Astrocyte of the spinal cord (primary cell): ENCODE measurements at places on chromosomes 16 and 17.

GRCh38 chr17:63514974-63515373 is 8.2 kb upstream of the KCNH6 start:
- DNase-seq: no peak

DNA sequence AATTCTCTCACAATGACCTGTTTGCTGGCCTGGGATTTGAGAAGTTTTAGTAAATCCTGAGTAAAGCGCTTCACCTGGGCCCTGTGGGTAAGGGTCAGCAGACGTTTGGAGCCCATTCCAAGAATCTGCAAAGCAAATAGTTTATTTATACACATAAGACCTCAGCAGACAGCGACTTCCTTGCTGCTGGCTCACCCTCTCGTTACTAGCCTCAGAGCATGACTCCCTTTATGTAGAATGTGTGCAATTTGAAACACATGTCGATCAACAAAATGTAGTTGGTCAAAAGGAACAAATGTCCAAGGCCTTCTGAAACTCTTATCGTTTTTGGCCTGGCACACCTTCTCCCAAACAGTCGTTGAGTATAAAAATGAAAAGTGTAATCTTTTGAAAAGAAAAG is 31.3 kb downstream of the MARF1 start:
- DNase-seq: no peak

- no peak for DNase-seq
Measured at GRCh38 chr16:89334461-89334860, 117.0 kb downstream of the ZNF778 start.

GRCh38 chr16:19086322-19087199 is 19.1 kb downstream of the COQ7 start:
- peak; percentile 88 for DNase-seq

DNA sequence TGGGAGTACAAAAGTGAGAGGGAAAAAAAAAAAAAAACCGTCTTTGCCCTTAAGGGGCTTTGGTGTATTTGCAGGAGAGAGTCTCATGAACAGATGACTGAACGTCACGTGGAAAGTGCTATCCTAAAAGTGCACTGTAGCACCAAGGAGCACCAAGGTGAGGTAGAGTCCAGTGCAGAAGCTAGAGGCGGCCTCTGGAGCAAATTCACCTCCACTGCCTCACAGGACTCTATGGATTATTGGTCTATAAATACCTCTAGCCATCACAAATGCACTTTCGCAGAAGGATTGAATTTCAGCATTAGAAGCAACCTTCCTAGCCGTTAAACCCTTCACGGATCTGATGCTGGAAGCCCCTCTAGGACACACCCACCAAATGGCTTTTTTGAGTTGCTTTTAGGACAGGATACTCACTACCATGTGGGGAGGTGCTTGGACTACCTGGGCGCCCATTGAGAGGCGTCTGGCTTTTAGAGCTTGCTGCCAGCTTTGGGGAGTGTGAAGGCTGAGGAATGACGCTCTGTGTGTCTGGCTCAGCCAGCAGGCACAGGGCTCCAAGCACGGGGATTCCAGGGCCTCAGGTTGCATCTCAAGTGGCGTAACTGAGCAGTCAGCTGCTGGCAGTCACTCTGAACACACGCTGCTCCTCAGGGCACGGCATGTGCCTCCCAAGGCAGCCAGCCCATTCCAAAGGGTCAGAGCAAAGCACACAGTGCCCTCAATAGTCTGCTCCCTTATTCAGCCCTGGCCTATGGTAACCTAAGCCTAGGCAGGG is 52.7 kb downstream of the CDRT4 start:
- DNase-seq: no peak

DNA sequence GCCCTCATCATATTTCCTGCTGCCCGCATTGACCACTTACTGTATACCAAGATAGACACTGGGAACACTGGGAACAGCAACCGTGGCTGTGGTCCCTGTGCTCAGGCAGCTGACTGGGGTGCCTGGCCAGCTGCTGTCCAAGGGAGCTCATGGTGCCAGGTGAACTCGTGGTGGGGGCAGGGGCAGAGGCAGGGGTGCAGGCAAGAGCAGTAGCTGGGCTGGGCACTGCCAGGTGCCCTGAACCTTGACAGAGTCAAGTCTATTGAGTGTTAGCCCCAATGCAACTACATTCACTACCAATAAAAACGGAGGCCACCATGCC is 202.5 kb downstream of the C16orf78 start:
- no peak for DNase-seq

- DNase-seq: peak; percentile 68
Measured at GRCh38 chr17:40224718-40225550, 5.8 kb downstream of the WIPF2 start.

GRCh38 chr16:17367036-17367435 is 103.7 kb downstream of the XYLT1 start:
- no peak for DNase-seq

DNA sequence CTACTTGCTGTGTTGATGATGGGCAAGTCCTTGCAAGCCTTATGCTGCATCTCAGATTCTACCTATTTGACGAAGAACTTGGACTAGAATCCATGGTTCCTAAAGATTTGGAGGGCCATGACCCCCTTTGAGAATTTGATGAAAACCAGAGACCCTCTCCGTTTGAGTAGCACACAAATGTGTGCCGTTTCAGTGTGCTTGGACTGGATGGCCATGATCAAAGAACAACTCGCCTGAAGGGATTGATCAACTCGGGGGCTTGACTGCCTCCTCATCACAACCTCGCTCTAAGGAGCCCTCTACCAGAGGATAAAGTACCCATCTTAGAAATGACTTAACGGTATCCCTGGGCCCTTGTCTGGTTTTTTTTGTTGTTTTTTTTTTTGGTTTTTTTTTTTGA is 2.8 kb upstream of the ANKFY1 start:
- no peak for DNase-seq

- no peak for DNase-seq
Measured at GRCh38 chr16:29761882-29762281, 16.1 kb upstream of the C16orf54 start.

DNA sequence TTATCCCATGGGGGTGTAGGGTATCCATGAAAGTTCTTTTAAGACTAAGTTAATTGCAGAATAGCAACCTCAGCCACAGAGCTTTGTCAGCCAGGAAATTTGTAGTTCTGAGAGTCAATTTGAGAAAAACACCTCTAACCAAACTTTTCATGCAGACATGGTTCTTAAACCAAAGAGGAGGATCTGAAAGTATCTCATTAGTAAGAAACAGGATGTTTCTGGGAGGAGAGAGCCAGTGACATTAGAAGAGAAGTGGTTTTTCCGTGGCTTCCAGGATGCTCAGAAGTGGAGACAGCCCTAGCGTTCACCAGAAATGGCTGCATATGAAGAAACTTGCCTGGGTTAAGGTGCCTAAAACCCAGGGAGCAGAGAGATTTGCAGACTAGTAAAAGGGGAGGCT is 7.9 kb downstream of the GNAO1 start:
- no peak for DNase-seq

- no peak for DNase-seq
Measured at GRCh38 chr16:87333101-87333500, 15.9 kb upstream of the C16orf95 start.

- no peak for DNase-seq
Measured at GRCh38 chr16:50146479-50147435, 6.3 kb upstream of the TENT4B start.

GRCh38 chr16:52812678-52813556 is 239.8 kb downstream of the CHD9NB start:
- peak; percentile 81 for DNase-seq

DNA sequence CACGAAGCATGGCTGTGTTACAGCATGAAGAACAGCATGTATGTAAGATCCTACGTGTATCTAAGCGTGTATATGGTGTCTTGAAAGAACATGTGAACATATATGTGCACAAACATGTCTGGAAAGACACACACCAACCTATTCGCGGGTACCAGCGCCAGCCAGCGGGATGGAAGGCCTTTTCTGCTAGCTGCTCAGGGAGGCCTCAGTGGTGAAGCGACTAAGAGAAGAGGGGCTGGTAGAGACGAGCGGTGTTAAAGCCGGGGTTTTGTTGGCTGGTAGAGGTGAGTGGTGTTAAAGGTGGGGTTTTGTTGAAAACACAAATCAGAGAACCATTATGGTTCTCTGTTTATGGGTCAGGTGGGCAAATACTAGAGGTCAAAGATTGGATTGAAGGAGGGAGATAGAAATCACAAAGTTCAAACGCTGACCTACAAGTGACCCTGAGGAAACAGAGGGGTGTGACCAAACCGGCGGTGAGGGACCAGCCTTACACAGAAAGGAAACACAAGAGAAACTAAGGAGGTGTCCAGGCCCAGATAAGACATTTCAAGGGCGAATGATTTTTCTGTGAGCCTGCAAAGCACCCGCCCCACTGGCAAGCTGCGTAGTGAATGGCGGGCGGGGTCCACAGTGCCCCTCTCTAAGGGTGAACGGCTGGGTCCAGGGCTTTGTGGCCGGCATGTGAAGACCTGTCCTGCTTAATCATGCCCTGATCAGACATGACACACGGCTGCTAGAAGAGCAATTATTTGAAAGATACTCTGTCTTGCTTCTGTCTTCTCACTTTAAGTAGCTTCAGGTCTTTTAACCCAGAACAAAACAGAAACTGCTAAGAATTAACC is 8.1 kb downstream of the ZCCHC14 start:
- no peak for DNase-seq

- DNase-seq: no peak
Measured at GRCh38 chr17:39845052-39845846, 18.9 kb downstream of the IKZF3 start.

GRCh38 chr16:83870830-83871229 is 28.1 kb upstream of the MLYCD start:
- no peak for DNase-seq

DNA sequence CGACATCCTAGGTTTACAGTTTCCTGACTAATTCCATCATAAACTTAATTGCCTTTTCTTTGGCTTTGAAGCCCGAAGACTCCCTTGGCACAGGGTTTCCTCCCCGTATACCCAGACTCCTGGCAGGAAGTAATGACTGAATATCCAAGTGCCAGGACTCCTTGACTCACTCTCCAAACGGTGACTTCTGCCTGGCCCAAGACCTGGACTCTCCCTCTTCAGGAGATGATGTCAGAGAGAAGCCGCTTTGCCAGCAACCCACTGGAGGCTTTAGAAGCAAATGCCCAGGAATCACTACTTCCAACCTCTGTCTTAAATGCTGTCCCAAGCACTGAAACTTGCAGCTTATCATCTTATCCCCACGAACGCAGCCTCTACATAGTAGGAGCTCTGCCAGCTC is 146.5 kb downstream of the RGS9 start:
- DNase-seq: no peak

- peak; percentile 75 for DNase-seq
Measured at GRCh38 chr17:7903154-7904103, 12.7 kb downstream of the RNF227 start.

DNA sequence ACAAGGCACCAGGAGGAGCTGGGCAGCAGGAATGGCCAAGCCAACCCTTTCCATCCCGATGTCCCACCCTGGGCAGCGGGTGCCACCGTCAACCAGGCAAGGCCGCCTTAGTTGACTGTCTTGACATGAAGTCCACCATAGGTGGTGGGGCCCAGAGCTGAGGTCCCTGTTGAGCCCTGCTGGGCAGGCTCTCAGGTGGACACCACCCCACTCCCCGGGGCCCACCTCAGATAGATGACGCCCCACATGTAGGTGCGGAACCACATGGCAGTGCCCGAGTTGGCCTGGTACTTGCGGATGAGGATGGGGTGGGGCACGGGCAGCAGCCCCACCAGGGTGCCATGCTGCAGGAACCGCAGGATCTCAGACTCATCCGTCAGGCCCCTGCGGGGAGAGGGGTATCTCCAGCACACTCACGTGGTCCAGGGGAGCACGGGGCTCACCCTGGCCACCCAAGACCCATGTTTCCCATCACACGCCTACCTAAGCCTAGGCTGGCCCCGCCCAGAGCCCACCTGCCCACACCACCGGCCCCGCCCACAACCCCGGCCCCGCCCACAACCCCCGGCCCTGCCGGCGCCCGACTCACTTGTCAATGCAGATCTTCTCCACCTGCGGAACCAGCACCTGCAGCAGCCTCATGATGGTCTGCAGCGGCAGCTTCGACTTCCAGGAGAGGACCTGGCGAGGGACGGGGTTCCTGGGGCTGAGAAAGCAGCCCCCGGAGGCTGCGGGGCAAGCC is 16.2 kb downstream of the OTOP3 start:
- no peak for DNase-seq

DNA sequence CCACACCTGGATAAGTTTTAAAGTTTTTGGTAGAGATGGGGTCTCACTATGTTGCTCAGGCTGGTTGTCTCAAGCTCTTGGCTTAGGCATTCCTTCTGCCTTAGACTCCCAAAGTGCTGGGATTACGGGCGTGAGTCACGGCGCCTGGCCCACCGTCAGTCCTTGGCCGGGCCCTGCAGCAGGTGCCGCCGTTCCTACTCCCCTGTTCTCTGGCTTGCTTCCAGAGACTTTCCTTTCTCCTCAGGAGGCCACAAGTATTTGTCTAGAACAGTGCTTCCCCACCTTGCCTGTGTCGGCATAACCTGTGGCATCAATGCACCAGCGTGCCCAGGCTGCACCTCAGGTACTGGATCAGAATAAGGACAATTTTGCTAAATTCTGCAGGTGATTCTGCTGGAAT is 3.0 kb upstream of the MGAT5B start:
- DNase-seq: no peak

- DNase-seq: peak; percentile 7
Measured at GRCh38 chr16:19524616-19525384, 1.1 kb downstream of the CCP110 start.

DNA sequence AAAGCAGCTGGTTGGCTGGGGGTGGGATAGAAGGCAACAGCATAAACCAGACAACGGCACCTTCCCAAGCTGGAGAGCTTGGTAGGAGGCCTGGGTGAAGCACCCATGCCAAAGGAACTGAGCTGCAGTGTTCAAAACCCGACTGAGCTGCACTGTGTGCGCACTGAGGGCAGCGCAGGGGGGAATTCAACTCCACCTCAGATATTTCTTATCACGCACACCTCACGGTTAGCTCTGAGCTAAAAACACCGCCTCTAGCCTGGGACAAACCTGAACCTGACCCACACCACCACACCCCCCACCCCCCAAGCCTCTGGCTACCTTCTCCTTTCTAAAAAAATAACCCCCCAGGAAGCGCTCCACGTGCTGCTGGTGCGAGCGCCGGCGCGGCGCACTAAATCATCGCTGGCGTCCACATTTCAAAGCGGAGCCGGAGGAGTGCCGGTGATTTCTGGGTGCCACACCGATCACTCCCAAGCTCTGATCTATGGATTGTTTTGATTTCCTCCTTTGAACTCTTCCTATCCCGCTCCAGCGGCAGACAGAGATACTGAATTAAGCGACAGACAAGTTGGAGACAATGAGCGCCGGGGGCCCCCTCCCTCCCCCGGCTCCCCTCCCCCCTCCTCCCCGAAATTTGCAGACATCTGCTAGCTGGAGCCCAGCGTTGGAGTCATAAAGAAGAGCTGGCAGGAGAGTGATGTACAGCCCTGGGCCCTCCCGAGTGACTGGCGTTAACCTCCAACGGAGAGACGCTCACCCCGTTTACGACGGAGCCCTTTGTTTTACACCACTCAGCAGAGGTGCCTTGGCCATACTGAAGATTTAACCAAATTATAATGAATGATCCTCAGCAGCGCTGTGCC is 85.0 kb downstream of the NOG start:
- DNase-seq: no peak

DNA sequence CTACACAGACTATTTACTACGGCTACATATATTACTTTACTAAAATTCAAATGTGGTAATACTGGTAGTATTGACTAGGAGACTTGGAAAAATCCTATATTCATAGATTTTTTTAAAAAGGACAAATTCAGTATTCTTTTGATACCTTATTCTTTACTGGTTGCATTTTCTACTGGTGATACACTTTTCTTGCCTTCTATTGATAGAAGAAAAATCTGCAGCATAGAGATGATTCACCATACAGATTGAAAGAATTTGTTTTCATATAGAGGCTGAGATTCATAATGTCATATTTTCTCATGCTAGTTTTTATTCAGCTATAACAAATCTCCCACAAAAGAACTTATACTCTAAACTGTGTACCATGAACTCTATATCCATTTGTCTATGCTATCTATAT is 195.4 kb upstream of the C17orf78 start:
- DNase-seq: peak; percentile 11
